ENCODE measurements at places on chromosomes 12 and 14.

DNA sequence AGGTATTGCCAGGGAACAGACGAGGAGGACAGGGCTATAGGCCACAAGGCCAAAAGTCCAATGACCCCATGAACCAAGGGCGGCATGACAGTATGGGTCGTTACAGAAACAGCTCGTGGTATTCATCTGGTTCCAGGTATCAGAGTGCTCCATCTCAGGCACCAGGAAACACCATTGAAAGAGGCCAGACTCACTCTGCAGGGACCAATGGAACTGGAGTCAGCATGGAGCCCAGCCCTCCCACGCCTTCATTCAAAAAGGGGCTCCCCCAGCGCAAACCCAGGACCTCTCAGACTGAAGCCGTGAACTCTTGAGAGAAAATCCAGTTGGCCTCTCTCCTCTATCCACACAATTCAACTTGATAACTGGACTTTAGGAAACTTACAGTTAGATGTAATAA is 12.9 kb upstream of the KCNH3 start:
- no peak for DNase-seq

DNA sequence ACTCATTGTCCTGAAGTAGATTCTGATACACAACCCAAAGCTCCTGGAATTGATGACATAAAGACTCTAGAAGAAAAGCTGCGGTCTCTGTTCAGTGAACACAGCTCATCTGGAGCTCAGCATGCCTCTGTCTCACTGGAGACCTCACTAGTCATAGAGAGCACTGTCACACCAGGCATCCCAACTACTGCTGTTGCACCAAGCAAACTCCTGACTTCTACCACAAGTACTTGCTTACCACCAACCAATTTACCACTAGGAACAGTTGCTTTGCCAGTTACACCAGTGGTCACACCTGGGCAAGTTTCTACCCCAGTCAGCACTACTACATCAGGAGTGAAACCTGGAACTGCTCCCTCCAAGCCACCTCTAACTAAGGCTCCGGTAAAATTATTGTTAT is 63.8 kb downstream of the RAD52 start:
- DNase-seq: no peak

DNA sequence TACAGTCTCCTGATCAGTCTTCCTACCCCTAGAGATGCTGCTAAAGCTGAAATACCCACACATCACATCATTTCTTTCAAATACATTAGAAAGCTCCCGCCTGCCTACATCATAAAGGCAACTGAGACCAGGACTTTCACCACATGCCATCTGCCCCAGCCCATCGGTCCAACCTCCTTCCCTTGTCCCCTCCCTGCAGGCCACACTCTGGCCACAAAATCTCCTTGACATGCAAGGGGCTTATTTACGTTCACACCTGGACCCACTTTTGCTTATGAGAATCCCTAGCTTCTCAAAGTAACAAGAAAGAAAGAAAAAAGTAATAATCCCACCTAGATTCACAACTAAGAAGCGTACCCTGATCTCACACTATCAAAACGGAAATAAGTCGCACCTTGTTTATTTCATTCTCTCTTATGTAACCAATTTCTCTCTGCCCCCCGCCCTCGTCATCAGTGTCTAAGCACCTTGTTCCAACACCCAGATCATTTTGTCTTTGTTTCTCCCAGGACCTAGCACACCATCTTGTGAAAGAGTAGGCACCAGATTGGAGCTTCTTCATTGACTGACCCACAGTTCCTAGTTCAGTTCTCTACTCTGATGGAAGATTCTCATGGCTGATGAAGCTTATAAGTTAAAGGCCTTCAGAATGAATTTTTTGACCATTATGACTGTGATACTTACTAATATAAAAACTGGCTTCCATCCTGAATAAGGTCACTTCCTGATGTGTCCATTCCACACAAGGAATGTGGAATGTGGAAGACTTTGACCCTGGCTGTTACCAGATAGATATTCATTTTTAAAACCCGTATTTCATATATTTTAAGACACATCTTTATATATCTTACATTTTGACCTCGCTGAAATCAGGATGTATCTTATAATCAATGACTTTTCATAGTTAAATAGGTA is 7.7 kb downstream of the WSB2 start:
- no peak for DNase-seq

GRCh38 chr12:71640316-71640715 is 23.3 kb downstream of the ZFC3H1 start:
- DNase-seq: no peak

DNA sequence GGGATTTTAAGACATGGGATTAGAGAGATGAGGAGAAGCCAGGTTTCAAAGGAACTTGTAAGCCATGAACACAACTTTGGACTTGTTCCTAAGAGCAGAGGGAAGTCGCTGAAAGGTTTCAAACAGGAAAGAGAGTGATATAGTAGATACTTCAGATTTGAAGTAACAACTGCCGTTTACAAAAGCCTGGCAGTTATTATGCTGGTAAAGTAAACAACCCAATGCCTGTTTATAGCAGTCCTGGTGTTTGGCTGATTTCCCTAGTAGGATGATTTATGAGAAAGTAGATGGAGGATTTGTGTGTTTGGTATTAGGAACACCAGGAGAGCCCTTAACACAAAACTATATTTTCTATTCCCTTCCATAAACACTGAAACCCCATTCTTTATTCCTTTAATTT is 285.7 kb downstream of the RMST start:
- DNase-seq: no peak

DNA sequence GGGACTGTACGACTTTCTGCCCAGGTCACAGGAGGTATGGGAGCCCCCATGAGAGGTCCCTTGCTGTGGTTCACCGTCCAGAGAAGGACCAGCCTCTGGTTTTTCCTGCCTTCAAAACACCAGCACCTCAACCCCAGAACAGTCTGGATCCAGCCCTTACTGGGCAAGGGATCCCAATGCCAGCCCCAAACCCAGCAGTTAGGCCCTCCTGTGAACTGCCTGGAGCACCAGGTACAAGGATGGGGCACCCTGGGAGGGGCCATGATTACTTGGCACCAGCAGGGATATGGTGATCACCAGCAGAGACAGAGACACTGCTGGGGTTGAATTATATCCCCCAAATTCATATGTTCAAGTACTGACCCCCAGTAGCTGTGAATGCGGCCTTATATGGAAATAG is 20.0 kb downstream of the ANHX start:
- DNase-seq: no peak

GRCh38 chr12:51171884-51172514 is 936 bp downstream of the TFCP2 start:
- no peak for DNase-seq

DNA sequence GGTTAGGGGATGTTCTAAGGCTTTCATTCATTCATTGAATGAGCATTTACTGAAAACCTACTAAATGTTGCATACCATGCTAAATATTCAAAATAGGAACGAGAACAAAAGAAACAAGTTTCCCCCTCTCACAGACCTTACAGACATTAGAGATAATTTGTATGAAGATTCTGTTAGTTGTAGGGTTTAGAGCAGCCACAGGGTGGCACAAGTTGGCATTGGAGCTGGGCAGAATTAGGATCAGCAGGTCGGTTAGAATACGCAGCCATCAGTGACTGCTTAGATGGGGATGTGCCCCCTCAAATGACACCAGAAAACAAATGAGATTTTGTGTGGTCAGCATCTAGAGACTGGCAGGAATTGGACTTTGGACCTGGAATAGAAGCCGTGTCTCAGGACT is 166.3 kb upstream of the DAAM1 start:
- no peak for DNase-seq

DNA sequence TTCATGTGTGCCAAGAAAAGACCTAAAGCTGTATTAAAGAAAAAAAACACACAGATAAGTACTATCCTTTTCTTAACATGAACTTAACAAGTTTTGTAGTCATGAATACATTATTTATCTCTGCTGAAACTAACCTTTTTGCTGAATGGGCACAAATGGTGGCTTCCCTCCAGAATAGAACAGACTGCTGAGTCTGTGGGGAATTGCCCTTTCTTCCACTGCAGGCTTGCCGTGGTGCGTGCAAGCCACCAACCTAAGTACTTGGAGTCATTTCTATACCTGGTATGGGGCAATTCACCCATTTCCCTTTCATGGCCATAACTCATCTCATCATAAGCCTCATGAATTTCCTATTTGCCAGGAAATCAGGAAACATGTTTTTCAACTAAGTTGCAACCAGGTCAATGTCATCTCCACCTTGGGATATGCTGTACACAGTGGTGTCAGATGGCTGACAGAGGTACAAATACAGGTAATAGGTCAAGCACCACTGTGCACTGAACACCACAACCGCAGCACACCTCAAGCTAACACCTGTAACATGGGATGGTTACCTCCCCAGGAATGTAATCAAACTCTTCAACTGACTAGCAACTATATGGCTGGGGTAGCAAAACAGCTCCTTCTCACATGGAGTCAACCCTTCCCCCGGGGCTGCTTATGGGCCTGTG is 49.9 kb downstream of the CATSPERB start:
- DNase-seq: no peak

DNA sequence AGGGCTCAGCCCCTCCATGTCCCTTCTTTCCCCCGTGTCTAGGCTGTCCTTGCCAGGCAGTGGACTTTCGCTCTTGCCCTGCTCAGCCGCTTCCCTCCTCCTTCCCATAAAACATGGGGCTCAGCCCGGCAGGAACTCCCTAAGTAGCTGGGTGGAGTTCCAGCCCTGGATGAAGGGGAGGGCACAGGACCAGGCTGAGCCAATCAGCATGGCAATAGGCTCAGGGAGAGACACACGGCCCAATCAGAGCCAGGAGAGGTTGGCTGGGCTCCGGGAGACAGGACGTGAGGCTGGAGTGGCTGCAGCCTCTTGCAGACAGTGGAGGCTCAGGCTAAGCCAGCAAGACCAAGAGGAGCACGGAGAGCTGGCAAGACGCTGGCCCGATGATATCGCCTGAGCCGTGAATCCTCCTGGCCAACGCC is 54.3 kb downstream of the GALNT9 start:
- no peak for DNase-seq

DNA sequence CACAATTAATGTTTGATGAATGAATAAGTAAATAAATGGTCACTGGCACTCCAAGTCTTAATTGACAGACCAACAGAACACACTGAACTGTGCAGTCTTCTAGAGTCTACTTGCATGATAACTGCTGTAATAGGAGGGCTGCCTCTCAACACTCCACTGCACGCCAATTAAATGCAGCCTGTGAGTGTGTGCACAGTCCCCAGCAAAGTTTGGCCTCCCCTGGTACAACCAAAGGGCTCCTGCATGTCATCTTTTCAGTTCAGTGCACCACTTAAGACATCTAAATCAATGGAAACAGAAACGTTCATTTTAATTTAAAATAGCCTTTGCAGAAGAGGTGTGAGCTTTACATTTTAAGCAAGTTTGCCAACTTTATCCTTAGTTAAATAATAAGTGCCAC is 121.7 kb upstream of the USP15 start:
- DNase-seq: no peak

Measured in stimulated activated CD4-positive, alpha-beta T cell treated with anti-CD3 and anti-CD28 coated beads, Interleukin-12 subunit alpha, Interleukin-12 subunit beta, amount 100 ng/mL, for 4 hours (primary cell).